ENCODE measurements at places on chromosomes 6 and 20.
A peak's percentile ranks its signal among the peaks of the same experiment; 100 is the strongest.

GRCh38 chr20:31712564-31713311 is 9.9 kb downstream of the BCL2L1 start:
- peak; percentile 94 for DNase-seq

- no peak for DNase-seq
Observed at GRCh38 chr6:120173250-120173649, 823.7 kb upstream of the MAN1A1 start.

- no peak for DNase-seq
Observed at GRCh38 chr6:49698478-49698877, 14.9 kb downstream of the CRISP2 start.

GRCh38 chr6:13600036-13600435 is 15.1 kb upstream of the NOL7 start:
- no peak for DNase-seq

GRCh38 chr20:8287340-8287739 is 155.3 kb downstream of the PLCB1 start:
- DNase-seq, result no peak

- DNase-seq, result no peak
Observed at GRCh38 chr6:43862925-43863324, 92.9 kb downstream of the VEGFA start.

DNA sequence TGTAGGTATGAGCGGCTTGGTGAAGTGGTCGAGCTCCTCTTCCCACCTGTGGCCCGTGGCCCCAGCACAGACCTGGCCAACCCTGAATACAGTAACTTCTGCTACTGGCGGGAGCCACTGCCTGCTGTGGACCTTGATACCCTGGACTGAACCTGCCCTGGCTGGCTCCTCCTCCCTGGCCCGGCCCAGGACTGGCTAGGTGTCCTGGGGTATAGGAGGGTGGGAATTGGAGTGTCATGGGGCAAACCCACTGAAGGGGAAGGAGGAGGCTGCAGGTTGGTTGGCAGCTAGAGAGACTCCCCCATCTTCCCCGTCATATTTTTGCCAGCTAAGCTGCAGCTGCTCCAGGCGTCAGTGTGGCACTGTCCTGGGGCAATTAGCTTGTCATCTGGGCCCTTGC is 7.9 kb downstream of the EMILIN3 start:
- no peak for DNase-seq

DNA sequence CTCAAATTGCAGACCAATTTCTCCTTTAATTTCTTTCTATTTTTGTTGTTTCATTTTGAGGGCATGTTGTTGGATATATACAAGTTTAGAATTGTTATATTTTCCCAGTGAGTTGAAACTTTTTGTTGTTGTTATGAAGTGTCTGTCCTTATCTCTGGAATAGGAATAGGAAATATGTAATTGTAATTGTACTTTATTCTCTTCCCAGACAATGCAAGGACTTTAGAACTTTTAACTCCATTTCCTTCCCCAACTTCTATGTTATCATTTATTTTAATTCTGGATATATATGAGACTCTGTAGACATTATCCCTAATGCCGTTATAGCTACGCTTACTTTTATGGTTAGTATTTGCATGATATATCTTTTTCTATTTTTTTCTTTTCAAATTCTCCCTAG is 12.4 kb downstream of the SERPINB1 start:
- no peak for DNase-seq

DNA sequence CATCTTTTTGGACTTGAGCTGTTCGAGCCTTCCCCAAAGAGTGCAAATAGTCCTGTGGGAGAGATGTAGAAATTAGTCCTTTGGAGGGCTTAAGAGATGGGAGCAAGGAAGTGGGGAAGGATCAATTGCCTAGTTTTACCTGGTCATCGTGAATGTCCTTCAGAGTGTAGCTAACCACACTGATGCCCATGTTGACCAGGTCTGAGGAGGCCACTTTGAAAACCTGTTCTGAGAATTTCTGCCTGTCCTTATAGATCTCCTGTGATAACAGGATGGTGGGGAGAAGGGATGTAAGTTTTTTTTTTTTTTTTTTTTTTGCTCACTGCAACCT is 2.0 kb downstream of the FLOT1 start:
- no peak for DNase-seq

GRCh38 chr6:95109212-95109611 is 468.1 kb upstream of the MANEA start:
- DNase-seq, result no peak

DNA sequence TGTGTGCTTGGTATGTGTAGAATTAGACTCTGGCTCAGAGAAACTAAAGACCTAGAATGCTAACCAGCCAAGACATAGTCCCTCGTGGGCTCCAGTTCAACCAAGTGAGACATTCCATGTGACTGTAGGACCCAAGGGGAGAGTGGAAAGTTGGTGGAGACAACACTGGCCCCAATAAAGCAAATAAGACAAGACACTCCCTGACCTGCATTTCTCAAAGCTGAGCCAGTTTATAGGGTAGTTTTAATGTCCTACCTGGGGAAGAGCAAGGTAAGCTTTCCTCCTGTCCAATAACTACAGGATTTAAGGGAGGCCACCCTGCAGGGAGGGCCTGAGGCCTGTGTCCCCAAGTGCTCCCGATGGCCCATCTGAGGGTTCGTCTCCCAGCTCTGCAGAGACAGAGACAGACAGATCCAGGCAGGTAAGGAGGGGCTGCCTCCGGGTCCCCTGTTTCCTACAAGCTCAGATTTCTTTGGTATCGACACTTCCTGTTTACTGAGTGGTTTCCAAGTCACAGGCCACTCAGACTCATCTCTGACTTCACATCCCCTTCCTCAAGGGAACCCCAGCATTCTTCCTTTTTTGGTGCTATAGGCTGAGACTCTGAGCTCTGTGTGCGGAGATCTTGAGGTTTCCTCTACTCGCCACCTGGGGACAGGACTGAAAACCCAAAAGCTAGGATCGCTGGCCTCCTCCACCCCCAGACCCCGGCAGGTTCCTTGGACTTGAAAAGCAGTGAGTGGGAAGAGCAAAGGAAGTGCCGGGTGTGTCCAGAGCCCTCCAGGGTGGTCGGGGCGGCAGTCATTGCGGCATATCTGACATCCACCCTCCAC is 92.4 kb downstream of the PRND start:
- DNase-seq, result no peak

DNA sequence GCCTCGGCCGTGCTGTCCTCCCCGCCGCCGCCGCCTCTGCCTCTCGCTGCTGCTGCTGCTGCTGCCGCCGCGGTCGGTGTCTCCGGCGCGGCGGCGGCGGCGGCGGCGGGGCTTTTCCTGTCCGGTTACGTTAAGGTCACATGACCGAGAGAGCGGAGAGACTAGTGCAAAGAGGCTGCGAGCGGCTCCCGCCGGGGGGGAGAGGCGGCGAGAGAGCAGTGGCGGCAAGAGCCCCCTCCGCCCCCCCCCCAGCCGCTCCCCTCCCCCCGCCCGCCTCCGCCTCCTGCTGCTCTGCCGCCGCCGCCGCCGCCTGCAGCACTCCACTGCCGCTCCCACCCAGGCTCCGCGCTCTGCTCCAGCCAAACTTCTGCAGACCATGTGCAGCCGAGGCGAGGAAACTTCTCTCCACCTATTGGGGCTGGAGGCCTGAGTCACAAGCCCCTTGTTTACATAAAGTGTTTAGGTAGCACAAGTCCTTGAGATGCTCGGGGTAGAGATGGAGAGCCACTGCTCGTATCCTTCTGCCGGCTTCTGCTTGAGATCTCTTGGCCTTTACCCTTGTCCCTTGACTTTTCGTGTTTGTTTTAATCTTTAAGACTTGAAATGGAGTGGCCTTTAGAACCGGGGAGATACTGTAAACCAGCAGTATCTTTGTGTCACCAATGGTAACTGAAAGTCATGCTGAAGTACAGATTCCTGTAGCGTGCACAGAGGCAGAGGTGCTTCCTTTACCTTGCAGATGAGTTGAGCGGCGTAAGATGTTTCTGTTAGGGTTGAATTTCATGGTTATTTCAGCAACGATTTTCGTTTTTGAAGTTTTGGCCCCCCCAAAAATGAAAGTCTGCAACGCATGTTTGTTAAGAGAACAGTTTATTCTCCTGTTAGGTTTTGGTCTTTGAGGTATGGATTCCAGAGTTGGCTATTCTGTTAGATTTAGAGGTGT is at the start of gene ZBTB2:
Gene ZBTB2, minus strand, starts transcription at position 89 of the 943 bp plus-strand sequence. CDS start 17,922 bp downstream, outside the sequence.
- DNase-seq, result no peak

DNA sequence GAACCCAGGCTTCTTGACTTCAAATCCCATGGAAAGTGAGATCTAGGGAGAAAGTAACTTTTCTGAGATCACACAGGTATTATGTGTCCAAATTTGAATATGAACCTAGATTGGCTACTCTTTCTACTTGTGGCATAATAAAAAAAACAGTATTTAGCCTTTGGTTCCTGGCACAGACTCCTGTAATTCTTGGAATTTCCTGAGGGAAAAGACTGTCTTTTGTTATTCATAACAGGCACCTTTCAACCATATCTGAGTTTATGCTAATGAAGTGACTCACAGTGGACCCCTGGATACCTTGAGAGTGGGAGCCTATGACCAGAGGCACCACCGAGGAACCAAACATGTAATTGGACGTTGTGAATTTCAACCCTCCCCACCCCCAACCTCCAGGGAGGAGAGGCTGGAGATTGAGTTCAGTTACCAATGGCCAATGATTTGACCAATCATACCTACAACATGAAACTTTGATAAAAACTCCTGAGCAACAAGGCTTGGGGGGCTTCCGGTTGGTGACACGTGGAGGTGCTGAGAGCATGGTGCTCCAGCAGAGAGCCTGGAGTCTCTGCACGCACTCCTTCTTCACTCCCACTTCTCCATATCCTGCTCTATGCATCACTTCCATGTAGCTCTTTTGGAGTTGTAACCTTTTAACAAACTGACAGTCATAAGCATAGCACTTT is 48.8 kb downstream of the LAMA4 start:
- DNase-seq, result no peak

GRCh38 chr6:124466949-124467348 is 495.3 kb upstream of the RNF217 start:
- DNase-seq, result no peak

DNA sequence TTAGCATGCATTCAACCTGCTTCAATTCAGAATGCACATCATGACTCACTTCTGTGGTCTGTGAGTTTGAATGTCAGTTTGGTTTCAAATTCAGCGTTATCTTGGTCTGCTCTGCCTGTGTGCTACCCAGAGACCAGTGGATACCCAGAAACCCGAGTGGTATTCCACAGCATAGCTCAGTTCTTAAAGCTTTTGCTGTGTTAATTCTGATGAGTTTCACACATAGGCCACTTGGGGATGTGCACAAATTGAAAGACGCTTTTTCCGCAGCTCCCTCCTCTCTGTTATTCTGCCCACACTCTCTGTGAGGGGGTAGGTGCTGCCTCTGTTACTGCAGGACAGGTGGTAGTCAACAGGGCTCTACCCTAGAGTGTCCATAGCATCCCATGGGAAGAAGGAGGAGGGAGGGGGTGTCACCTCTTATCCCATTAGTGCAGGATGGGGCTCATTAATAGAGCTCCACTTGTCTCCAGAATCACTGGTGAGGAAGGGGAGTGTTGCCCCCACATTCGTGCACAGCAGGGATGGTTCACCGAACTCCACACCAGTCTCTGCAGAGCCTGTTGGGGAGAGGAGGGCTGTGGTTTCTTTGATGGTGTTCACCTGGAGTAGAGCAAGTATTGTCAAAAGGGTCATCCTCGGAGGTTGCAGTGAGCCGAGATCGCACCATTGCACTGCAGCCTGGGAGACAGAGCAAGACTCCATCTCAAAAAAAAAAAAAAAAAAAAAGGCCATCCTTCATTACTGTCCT is 29.2 kb upstream of the SDCBP2 start:
- no peak for DNase-seq

DNA sequence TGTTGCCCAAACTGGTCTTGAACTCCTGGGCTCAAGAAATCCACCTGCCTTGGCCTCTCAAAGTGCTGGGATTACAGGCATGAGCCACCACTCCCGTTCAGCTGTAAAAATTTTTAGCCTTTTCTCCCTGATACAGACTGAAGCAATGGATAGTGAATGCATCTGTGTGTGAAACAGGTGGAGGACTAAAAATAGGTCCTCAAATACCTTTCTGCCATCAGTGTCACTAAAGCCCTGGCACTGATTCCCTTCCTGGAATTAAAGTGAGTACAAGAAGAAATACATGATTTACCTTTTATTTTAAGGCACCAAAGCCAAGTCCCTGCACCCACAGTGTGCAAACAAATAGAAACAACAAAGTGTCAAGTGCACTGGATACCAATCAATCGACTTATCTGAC is 25.1 kb downstream of the TULP4 start:
- peak; percentile 64 for DNase-seq

GRCh38 chr6:115896538-115897129 is 164.1 kb downstream of the FRK start:
- DNase-seq, result no peak

GRCh38 chr6:143003676-143004075 is 57.0 kb upstream of the AIG1 start:
- no peak for DNase-seq

DNA sequence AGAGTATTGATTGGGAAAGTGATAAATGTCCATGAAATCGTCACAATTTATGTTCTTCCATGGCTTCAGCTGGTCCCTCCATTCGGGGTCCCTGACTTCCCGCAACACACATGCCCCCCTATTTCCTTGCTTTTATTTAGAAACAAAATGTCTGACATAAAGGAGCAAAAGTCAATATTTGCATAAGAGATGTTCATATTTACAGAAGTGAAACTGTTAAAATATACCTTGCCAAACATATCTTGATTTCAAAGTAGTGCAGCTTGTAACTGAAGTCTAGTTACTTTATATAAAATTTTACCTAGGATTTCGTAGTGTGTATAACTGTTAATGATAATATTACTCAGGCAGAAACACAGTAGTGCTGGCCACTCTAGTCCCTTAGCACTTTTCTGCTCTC is 548.9 kb upstream of the ADGRB3 start:
- no peak for DNase-seq

GRCh38 chr20:33919653-33920052 is 74.1 kb upstream of the RALY start:
- no peak for DNase-seq

GRCh38 chr20:37524859-37525708 is 2.6 kb downstream of the BLCAP start:
- no peak for DNase-seq

DNA sequence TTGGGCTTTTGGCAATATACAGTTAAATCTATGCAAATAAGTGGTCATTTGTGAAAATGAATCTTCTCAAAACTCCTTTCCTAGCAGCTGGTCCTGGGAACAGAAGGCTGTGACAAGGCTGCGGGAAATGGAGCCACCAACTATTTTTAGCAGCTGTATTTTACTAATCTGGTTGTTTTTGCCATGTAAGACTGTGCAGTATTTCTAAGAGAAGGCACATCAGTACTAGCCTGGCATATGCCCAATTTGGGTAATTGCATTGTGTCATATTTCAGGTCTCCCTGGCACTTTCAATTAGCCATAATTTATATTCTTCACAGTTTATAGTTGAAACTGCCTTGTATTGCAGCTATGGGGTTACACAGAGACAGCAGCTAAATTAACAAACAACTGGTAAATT is 109.6 kb downstream of the MANEA start:
- DNase-seq, result no peak

GRCh38 chr6:129709196-129709768 is 695 bp downstream of the ARHGAP18 start:
- DNase-seq, result no peak

GRCh38 chr6:27260836-27261375 is 13.4 kb downstream of the PRSS16 start:
- no peak for DNase-seq

- no peak for DNase-seq
Observed at GRCh38 chr6:56772737-56773184, 130.1 kb upstream of the DST start.

GRCh38 chr6:77457720-77458349 is 5.5 kb downstream of the HTR1B start:
- DNase-seq, result peak; percentile 14

- DNase-seq, result no peak
Observed at GRCh38 chr6:118652051-118652615, 742 bp upstream of the CEP85L start.

GRCh38 chr6:137237413-137238170 is 18.4 kb upstream of the IFNGR1 start:
- no peak for DNase-seq
